ENCODE measurements at places on chromosomes 7 and 10. TPM values are rescaled to one million over a fixed set of nuclear protein-coding genes. Genes with fewer than 3 reads are reported as not detected.

The DNAH11 gene
- 14.2 TPM for total RNA-seq

The TMEM270 gene
- total RNA-seq: 70.1 TPM

The DOCK4 gene
- 12.4 TPM for total RNA-seq

The ELOVL3 gene
- 2.8 TPM for total RNA-seq

The RBP4 gene
- total RNA-seq: 7.1 TPM

The PLXNA4 gene
- 3.8 TPM for total RNA-seq

The METTL27 gene
- total RNA-seq: 3.5 TPM

The UBN2 gene
- total RNA-seq: 49.4 TPM

The PNLIP gene
- 0.74 TPM for total RNA-seq

The PKD2L1 gene
- 0.99 TPM for total RNA-seq

The DHTKD1 gene
- total RNA-seq: 28.8 TPM

The GJC3 gene
- 0.71 TPM for total RNA-seq

The OR2A12 gene
- total RNA-seq: 0.06 TPM

The CPA1 gene
- 3.9 TPM for total RNA-seq

The LIPN gene
- total RNA-seq: 0.31 TPM
